ENCODE measurements at places on chromosomes 16 and 17.

- peak; percentile 61 for DNase-seq
Observed at GRCh38 chr16:50665128-50665878, 15.8 kb downstream of the SNX20 start.

DNA sequence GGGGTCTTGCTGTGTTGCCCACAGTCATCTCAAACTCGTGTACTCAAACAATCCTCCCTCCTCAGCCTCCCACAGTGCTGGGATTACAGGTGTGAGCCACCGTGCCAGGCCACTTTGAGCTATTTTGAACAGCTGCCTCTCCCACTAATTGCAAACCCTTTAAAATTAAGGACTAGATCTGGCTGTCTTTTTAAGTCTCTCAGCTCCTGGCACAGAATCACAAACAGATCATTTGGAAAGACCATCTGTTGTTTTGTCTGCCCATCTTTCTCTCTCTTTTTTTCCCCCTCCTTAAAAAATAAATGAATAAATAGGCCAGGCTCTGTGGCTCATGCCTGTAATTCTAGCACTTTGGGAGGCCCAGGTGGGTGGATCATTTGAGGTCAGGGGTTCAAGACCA, 10.9 kb upstream of the STAT3 start:
- DNase-seq, result no peak

- DNase-seq, result no peak
Observed at GRCh38 chr16:50797456-50797855, 55.6 kb downstream of the CYLD start.

- DNase-seq, result no peak
Observed at GRCh38 chr17:13204607-13205237, 186.9 kb upstream of the ELAC2 start.

GRCh38 chr17:9406046-9406606, 169.5 kb downstream of the STX8 start:
- DNase-seq, result no peak
